ENCODE measurements at places on chromosomes 6 and 20.
A peak's percentile ranks its signal among the peaks of the same experiment; 100 is the strongest.

DNA sequence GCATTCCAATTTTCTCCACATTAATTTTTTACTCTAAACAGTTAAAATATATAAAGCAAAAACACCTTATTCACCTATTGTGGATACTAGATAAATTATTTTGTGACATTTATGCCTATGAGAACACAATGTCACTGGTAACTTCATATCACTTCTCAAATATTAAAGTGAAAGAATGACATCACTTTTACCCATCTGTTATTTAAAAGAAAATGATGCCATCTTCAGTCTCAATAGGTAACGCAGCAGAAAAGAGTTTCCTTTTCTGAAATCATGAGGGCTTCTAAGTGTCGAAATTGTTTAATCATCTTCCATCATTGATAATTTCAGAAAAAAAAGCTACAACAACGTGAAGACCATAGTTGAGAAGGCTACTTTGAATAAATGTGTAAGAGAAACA is 2.9 kb downstream of the HAO1 start:
- DNase-seq = no peak

GRCh38 chr20:14710951-14711350 is 373.5 kb upstream of the FLRT3 start:
- no peak for DNase-seq

GRCh38 chr20:7505152-7505834 is 435.0 kb downstream of the HAO1 start:
- peak; percentile 21 for DNase-seq

DNA sequence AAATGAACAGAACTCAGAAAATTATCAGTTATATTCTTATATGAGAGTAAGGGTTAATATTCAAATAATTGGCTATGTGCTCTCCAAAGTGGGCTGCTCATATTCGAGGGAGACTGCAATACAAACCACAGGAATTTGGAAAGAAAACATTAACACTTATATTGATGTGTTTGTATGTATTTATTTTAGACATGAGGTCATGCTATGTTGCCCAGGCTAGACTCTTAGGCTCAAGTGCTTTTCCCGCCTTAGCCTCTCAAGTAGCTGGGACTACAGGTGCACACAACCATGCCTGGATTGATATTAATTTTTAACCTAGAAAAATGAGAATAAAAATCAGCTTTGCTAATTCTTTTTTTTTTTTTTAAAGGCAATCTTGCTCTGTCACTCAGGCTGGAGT is 35.0 kb downstream of the BTBD9 start:
- no peak for DNase-seq

GRCh38 chr6:14309951-14310445 is 192.4 kb downstream of the CD83 start:
- DNase-seq = no peak

- no peak for DNase-seq
These were observed 34.7 kb upstream of the LAMA4 start for GRCh38 chr6:112289038-112289566.

- DNase-seq = no peak
These were observed 178.3 kb downstream of the THBS2 start for GRCh38 chr6:169075211-169075914.

DNA sequence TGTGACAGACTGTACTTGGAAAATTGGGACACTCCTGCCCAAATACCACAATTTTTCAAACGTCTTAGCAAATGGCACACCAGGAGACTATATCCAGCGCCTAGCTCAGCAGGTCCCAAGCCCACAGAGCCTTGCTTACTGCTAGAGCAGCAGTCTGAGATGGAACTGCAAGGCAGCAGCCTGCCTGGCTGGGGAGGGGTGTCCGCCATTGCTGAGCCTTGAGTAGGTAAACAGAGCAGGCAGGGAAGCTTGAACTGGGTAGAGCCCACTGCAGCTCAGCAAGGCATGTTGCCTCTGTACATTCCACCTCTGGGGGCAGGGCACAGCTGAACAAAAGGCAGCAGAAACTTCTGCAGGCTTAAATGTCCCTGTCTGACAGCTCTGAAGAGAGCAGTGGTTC is 1003.3 kb upstream of the MAP3K7 start:
- DNase-seq = no peak

- DNase-seq = no peak
These were observed 41.2 kb downstream of the PDSS2 start for GRCh38 chr6:107418118-107418517.

DNA sequence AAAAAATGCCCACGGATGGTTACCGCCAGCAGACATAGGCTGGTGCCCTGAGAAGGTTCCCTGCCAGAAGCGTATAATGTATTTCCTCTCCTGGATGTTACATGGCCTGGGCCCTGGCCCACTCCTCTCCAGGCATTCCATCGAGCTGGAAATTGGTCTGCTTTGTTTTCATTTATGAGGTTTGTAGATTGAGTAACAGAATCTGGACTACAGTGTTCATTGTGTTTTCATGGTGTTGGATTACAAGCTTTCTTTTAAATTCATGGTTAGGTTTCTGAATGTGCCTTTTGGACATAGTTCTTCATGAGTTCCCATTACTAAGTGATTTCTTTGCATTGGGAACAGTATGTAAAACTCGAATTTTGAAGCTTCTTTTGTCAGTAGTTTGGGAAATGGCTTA is 6.4 kb downstream of the TIAM2 start:
- DNase-seq = no peak

- DNase-seq = no peak
These were observed 271.7 kb downstream of the RFPL4B start for GRCh38 chr6:112618849-112619248.

GRCh38 chr6:33375143-33375671 is 16.4 kb upstream of the KIFC1 start:
- DNase-seq = peak; percentile 0
